ENCODE measurements at places on chromosomes 2 and 18. TPM values are rescaled to one million over a fixed set of nuclear protein-coding genes. Genes with fewer than 3 reads are reported as not detected.

DNA sequence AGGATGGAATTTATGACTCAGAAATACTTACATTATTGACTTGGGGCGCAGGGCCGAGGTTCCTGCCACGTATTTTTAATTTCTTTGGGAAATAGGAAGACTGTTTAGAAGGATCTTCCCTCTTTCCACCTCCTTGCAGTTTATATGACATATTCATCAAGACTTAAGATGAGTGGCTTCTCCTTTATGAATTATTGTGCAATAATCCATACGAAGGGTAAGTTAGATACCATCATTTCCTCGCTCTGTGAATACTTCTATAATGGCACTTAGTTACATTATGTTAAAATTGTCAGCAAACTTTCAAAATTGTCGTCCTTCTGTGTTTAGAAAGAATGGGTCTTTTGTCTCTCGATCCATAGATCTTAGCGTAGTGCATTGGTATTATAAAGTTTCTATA is 328.8 kb upstream of the UBE2E3 start:
- H3K27me3 ChIP-seq: no peaks in the 10 kb centered on the region
- H3K36me3 ChIP-seq: no peaks in the 10 kb centered on the region
- DNase-seq: no peak
- no peak overlapping the region for H3K27ac ChIP-seq

DNA sequence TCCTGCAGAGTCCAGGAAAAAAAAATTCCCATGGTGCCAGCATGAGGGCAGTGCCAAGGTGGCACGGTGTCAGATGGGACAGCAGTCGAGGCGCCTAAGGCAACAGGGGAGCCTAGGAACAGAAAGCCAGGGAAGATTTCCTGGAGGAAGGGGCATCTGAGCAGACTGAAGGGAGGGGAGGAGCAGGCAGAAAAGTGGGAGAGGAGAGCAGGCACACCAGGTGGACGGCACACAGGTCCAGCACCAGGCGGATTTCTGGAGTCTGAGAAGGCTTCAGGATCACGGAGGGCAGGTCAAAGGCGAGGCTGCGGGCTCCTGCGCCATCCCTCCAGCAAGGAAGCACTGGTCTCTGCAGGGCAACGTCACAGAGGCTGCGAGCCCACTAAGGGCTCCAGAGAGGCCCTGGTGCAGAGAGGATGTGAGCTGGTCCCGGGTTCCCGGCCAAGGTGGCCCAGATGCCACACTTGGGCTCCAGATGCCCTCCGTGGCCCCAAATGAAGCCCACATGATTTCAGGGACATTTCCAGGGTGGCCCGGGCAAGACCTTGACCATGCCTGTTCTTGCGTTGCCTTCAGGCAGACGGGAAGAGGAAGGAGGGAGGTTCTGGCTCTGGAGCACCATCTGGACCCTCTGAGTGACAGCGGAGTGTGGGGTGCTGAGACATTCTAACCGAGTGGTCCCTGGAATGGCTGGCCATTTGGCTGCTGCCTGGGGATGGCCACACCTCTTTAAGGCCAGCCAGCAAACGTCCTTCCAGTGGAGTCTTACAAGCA is 4.1 kb downstream of the HS6ST1 start:
- no peak overlapping the region for H3K4me3 ChIP-seq
- no peaks in the 10 kb centered on the region for H3K27me3 ChIP-seq
- peak overlapping the region; percentile 18 for H3K27ac ChIP-seq
- H3K36me3 ChIP-seq: no peaks in the 10 kb centered on the region
- peak; percentile 7 for DNase-seq

GRCh38 chr18:65093346-65093745 is 657.5 kb upstream of the CDH7 start:
- H3K4me1 ChIP-seq: no peaks in the 10 kb centered on the region
- no peak overlapping the region for H3K27ac ChIP-seq
- no peak for DNase-seq

DNA sequence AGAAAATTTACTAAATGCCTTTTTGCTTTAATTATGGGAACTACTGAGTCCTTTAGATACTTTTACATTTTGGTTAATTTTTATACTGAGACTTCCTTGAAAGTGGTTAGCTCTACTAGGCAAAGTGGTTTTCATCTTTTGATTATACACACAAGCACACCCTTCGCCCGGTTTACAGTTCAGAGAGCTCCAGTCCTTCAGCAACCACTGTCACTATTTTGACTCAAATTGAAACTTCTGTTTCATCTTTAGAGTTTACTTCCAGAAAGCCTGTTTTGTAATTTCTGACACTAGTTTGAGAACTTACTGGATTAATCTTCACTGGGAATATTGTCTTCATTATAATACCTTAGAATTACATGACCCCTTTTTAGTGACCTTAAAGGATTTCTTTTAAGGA is 140.3 kb upstream of the FOSL2 start:
- H3K27me3 ChIP-seq: no peaks in the 10 kb centered on the region
- DNase-seq: no peak
- peaks cover 3% of the 10 kb centered on the region for H3K4me1 ChIP-seq
- no peak overlapping the region for H3K4me3 ChIP-seq
- H3K36me3 ChIP-seq: peaks cover 5% of the 10 kb centered on the region
- no peak overlapping the region for H3K27ac ChIP-seq

DNA sequence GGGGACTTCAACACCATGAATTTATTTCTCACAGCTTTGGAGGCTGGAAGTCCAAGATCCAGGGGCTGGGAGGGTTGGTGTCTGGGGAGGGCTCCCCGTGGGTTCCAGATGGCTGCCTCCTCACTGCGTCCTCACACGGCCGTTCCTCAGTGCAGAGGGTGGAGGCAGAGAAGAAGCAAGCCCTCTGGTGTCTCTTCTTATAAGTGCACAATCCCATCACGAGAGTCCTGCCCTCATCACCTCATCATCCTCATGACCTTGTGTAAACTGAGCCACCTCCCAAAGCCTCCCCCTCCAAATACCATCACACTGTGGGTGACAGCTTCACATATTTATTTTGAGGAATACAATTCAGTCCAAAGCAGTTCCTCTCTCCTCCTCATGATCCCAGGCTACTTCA is 26.3 kb downstream of the TMEM163 start:
- H3K36me3 ChIP-seq: no peaks in the 10 kb centered on the region
- no peak for DNase-seq
- H3K27ac ChIP-seq: no peak overlapping the region
- H3K4me1 ChIP-seq: no peaks in the 10 kb centered on the region

XDH gene
- 0.87 TPM for total RNA-seq

- no peak overlapping the region for H3K27ac ChIP-seq
- H3K4me1 ChIP-seq: no peaks in the 10 kb centered on the region
- H3K27me3 ChIP-seq: no peaks in the 10 kb centered on the region
- no peak for DNase-seq
- no peaks in the 10 kb centered on the region for H3K36me3 ChIP-seq
- H3K4me3 ChIP-seq: no peak overlapping the region
These were observed 167.8 kb downstream of the BCL11A start for GRCh38 chr2:60385648-60386047.

DNA sequence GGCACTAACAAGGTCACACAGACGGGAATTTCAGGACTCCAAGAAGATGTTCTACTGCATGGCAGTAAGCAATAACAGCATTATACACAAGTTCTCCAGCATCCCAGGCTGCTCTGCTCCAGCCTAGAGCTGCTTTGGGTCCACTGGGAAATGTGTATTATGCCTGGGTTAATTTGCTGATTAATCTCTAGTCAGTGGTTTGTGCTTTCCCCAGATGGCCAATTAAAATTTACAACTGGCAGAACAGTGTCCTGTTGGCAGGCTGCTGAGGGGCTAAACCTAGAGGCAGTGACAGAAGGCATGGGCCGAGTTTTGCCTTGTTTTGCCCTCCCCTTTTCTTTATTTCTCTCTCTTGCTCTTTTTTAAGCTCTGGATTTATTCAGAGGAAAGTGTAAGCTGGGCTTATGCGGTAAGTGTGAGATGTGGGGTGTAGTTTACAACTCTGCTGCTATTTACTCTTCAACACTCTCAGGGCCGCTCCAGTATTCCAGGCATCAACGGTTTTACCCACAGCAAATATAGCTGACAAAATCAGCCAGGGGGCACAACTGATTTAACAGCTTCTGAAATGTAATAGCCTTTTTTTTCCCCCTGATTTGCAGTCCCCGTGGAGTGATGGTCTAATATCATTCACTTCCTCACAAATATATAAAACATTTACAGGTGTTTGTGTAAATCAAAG is 348.0 kb downstream of the GPD2 start:
- no peaks in the 10 kb centered on the region for H3K27me3 ChIP-seq
- no peaks in the 10 kb centered on the region for H3K4me1 ChIP-seq
- no peak overlapping the region for H3K27ac ChIP-seq

- no peak overlapping the region for H3K27ac ChIP-seq
- peaks cover 85% of the 10 kb centered on the region for H3K27me3 ChIP-seq
- DNase-seq: no peak
- H3K4me3 ChIP-seq: no peak overlapping the region
These were observed 244.0 kb downstream of the PAX3 start for GRCh38 chr2:222054813-222055212.

DNAH7 gene
- total RNA-seq: 1.7 TPM

GRCh38 chr18:9092665-9093064 is 9.8 kb upstream of the NDUFV2 start:
- no peak overlapping the region for H3K27ac ChIP-seq
- H3K4me1 ChIP-seq: peaks cover 21% of the 10 kb centered on the region
- no peak for DNase-seq
- no peak overlapping the region for H3K4me3 ChIP-seq

RGPD4 gene
- not detected for total RNA-seq

DNA sequence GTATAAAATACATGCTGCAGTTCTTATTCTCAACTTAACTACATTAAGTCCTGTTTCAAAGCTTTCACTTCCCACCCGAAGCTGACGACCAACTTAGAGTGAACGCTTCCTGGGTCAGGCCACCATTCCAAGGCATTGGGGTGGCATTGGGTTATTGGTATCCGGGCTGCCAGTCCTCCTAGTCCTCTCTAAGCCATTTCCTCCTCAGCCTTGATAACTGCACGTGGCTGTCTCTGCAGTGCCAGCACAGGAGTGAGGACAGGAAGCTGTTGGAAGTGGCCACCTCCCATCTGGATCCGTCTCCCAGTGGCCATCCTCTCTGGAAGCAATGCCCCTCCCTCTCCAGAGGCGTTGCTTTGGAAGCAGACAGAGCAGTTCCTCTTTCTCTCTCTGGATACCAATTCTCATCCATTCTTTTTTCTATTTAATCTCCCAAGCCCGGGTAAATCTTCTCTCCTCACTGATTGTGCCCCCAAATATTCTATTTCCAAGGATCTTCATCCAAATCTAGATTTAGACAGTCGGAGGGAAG is 354.7 kb downstream of the EIPR1 start:
- no peaks in the 10 kb centered on the region for H3K36me3 ChIP-seq
- H3K27me3 ChIP-seq: no peaks in the 10 kb centered on the region
- no peak overlapping the region for H3K27ac ChIP-seq
- no peak for DNase-seq
- no peaks in the 10 kb centered on the region for H3K4me1 ChIP-seq

GRCh38 chr2:226477221-226478108 is 322.2 kb downstream of the IRS1 start:
- H3K27ac ChIP-seq: peak overlapping the region; percentile 79
- H3K4me1 ChIP-seq: peaks cover 18% of the 10 kb centered on the region
- DNase-seq: no peak
- H3K36me3 ChIP-seq: no peaks in the 10 kb centered on the region

SCTR gene
- not detected for total RNA-seq

SRD5A2 gene
- total RNA-seq: not detected

VWA3B gene
- 4.9 TPM for total RNA-seq

NEMP2 gene
- 0.89 TPM for total RNA-seq

GRCh38 chr2:150280231-150280630 is 207.2 kb downstream of the RND3 start:
- H3K27me3 ChIP-seq: no peaks in the 10 kb centered on the region
- no peaks in the 10 kb centered on the region for H3K4me1 ChIP-seq
- no peaks in the 10 kb centered on the region for H3K36me3 ChIP-seq
- H3K4me3 ChIP-seq: no peak overlapping the region
- DNase-seq: peak; percentile 71

GRCh38 chr2:136894007-136894634 is 128.8 kb downstream of the THSD7B start:
- DNase-seq: no peak
- H3K27me3 ChIP-seq: no peaks in the 10 kb centered on the region
- no peak overlapping the region for H3K4me3 ChIP-seq
- no peaks in the 10 kb centered on the region for H3K4me1 ChIP-seq
- H3K36me3 ChIP-seq: no peaks in the 10 kb centered on the region

NBEAL1 gene
- total RNA-seq: 158 TPM

DNA sequence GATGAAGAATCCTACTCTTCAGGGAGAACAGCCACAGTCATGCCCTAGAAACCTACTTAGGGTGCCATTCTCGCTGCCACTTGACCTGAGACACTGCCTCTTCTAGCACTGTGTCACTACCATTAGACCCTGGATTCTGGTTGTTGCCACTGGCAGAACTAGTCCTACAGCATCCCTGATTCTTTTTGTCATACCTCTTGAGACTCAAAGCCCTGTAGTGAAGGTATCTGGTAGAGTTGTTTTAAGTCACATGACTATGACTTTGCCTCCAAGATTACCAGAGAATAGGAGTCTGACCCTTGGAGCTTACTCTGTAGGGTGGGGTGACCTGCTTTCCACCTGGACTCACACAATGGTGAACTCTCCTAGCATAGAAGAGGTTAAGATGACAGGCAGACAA is 296.7 kb downstream of the TNS1 start:
- H3K27ac ChIP-seq: no peak overlapping the region
- DNase-seq: no peak
- H3K36me3 ChIP-seq: no peaks in the 10 kb centered on the region
- H3K27me3 ChIP-seq: no peaks in the 10 kb centered on the region

SERPINB10 gene
- not detected for total RNA-seq

C2orf66 gene
- total RNA-seq: not detected

CDH7 gene
- not detected for total RNA-seq

GRCh38 chr2:159399716-159400415 is 113.4 kb upstream of the WDSUB1 start:
- no peak overlapping the region for H3K4me3 ChIP-seq
- peaks cover 43% of the 10 kb centered on the region for H3K36me3 ChIP-seq
- no peaks in the 10 kb centered on the region for H3K4me1 ChIP-seq
- H3K27ac ChIP-seq: no peak overlapping the region
- H3K27me3 ChIP-seq: no peaks in the 10 kb centered on the region

B3GNT2 gene
- total RNA-seq: 43.9 TPM

GRCh38 chr2:30159766-30160165 is 13.0 kb downstream of the YPEL5 start:
- H3K36me3 ChIP-seq: peaks cover 59% of the 10 kb centered on the region
- H3K27me3 ChIP-seq: no peaks in the 10 kb centered on the region
- H3K27ac ChIP-seq: no peak overlapping the region
- no peak overlapping the region for H3K4me3 ChIP-seq

NOL4 gene
- not detected for total RNA-seq

- no peaks in the 10 kb centered on the region for H3K27me3 ChIP-seq
- no peak overlapping the region for H3K27ac ChIP-seq
- no peak overlapping the region for H3K4me3 ChIP-seq
These were observed 346.9 kb downstream of the MEIS1 start for GRCh38 chr2:66781804-66782203.

TMEM163 gene
- 16.7 TPM for total RNA-seq

CABLES1 gene
- total RNA-seq: 22.2 TPM

Measured in stomach (tissue), 19 donors.